IMR-90 (cell line): ENCODE measurements at places on chromosomes 5 and 9. TPM values are rescaled to one million over a fixed set of nuclear protein-coding genes. Genes with fewer than 3 reads are reported as not detected.

DNA sequence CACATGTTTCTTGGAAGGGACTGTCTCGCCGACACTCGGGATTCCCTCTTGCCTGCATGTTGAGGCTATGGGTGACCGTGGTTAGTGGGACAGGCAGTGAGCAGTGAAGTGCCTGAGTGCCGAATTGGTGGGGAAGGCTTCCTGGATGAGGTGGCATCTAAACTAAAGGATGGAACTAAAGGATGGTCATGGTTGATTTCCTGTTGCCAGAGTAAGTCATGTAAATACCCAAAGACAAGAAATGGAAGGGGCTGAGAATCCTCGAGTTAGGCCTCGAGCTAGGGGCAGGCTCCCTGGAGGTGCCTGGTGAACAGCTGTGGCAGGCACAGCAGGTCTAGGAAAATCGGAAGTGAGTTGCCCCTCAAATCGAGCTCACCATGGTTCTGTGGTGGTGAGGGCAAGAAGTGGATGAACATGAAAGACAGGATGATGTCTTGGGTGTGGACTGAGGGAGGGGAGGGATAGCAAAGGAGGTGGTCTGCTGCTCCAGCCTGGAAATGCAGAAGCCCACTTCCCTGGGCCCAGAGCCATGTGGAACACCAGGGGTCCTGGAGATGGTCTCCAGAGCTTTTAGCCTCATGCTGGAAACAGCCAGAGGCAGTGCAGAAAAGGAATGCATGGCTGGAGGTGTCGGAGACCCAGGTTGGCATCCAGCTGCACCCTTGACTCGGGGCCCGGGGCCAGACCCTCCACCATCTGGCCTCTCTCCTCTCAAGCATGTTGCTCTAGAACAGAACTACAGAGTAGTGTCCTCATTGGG, 12.2 kb downstream of the CD74 start:
- DNase-seq: no peak

GRCh38 chr5:76425146-76425545, 22.1 kb downstream of the IQGAP2 start:
- DNase-seq: no peak

The BTNL8 gene
- total RNA-seq: not detected in 2 replicates

DNA sequence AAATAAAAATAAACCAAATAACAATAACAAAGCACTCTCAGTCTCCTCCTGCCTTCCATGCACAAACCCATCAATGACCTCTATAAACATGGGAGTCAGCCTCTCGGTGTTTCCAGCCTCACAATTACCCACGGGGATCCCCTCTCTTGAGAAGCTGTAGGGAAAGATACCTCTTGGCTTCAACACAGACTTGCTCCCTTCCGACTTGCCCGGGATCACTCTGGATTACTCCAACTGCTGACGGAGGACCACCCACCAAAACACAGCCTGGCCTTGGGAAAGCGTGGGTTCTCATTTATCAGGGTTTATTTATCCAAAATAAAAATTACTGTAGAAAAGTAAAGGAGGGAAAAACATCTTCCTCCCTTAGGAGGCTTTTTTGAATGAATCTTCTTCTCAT, 11.5 kb upstream of the NKX2-5 start:
- DNase-seq: no peak

GRCh38 chr5:78447775-78448424, 87.5 kb downstream of the SCAMP1 start:
- DNase-seq: no peak

The PCDHGA11 gene
- total RNA-seq: 5.4 and 5.8 TPM in 2 replicates
